Activated T-helper 2 cell treated with anti-CD3 and anti-CD28 coated beads, Interferon-gamma antibody, Interleukin-2, Interleukin-4, amounts not matched to agents 10 μg/mL and 5 μg/mL and 100 μg/mL, durations not matched to agents 14 hours and 24 hours and 36 hours (primary cell): ENCODE measurements at places on chromosomes 1 and 21.

- DNase-seq = no peak
- H3K4me3 ChIP-seq = no peak overlapping the region
- no peak overlapping the region for H3K27ac ChIP-seq
- H3K4me1 ChIP-seq = no peaks in the 10 kb centered on the region
- H3K27me3 ChIP-seq = no peaks in the 10 kb centered on the region
- no peaks in the 10 kb centered on the region for H3K36me3 ChIP-seq
Observed at GRCh38 chr1:17655169-17655568, 100.0 kb upstream of the ACTL8 start.

- DNase-seq = no peak
- H3K36me3 ChIP-seq = peaks cover 72% of the 10 kb centered on the region
- H3K4me3 ChIP-seq = no peak overlapping the region
- H3K27me3 ChIP-seq = no peaks in the 10 kb centered on the region
- H3K4me1 ChIP-seq = peaks cover 65% of the 10 kb centered on the region
Observed at GRCh38 chr1:31005617-31006166, 59.8 kb downstream of the PUM1 start.

DNA sequence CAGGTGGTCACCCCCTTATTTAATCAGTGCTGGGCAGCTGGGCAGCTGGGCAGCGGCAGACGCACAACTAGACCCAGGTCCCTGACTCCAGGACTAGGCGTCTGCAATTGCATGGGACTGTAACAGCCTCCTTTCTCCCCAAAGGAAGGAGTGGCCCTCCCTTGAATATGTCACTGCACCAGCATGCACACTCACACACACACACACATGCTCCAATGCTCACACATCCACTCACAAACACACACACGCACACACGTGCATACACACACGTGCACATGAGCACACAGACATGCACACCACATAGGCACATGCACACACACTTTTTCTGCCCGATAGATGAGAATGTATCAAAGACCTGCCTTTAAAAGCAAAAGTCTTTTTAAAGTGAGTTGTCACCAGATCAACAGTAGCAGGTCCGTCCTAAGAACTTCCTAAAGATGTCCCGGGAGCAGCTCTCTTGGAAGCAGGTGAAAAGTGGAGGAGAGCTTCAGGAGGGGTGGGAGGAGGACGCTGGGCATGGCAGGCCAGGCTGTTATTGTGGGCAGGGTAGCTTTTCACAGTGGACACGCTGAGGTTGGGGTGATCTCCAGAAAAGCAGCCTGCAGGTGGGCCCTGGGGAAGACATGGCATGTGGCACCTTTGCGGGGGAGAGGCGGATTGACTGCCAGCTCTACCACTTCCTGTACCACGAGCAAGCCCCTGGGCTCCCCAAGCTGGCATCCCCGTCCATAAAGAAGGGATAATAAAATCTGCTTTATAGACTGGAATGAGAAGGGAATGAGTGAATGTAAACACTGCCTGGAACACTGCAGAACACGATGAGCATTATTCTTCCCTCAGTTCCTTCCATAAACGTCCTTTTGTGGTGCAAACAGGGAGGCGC is 1.7 kb downstream of the PDE9A start:
- no peak for DNase-seq
- peaks cover 8% of the 10 kb centered on the region for H3K4me1 ChIP-seq
- no peak overlapping the region for H3K27ac ChIP-seq

DNA sequence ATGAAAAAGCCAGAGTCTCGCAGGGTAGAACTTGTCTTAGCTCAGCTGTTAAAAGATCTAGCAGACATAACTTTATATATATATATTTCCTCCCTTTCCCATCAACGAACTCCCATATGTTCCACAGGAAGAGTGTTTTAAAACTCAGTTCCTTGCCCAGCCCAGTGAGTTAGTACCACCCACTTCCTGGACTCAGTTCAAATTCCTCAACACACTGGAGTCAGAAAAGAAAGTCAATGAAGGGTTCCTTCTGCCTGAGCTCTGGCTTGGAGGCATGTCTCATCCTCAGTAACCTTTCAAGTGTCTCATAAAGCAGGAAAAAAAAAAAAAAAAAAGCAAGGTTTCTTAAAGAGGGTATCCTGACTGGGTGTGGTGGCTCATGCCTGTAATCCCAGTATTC is 15.6 kb downstream of the TPM3 start:
- no peaks in the 10 kb centered on the region for H3K27me3 ChIP-seq
- H3K4me1 ChIP-seq = peaks cover 61% of the 10 kb centered on the region
- no peak overlapping the region for H3K4me3 ChIP-seq
- H3K27ac ChIP-seq = no peak overlapping the region

GRCh38 chr1:113804421-113805255 is 7.6 kb downstream of the RSBN1 start:
- no peaks in the 10 kb centered on the region for H3K27me3 ChIP-seq
- no peak for DNase-seq
- H3K27ac ChIP-seq = peak overlapping the region; percentile 40
